ENCODE measurements at places on chromosomes 4 and X. TPM values are rescaled to one million over a fixed set of nuclear protein-coding genes. Genes with fewer than 3 reads are reported as not detected.

Gene INTS6L
- 6.6 TPM for total RNA-seq

Gene FGF13
- 24.2 TPM for total RNA-seq

Gene SHOX
- not detected for total RNA-seq

Gene XKRX
- not detected for total RNA-seq

Gene DRD5
- not detected for total RNA-seq

Gene WDFY3
- total RNA-seq = 19.2 TPM

Data from SK-MEL-5 (cell line).